ENCODE measurements at places on chromosomes 5 and 9.

DNA sequence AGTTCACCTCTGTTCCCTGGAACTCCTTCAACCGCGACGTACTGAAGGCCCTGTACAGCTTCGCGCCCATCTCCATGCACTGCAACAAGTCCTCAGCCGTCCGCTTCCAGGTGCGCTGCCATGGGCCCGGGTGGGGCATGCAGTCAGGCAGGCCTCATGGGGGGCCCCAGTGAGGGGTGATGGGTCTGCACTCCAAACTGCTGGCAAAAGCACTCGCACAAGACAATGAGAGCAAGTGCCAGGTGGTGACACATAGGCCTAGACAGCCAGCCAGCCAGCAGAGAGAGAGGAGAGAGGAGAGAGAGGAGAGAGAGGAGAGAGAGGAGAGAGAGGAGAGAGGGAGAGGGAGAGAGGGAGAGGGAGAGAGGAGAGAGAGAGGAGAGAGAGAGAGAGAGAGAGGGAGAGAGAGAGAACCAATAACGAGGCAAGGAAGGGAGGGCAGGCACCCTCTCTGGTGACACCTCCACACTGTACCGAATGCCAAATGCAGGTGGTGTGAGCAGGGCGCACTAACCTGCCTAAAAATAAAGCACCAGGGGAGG lies 21.0 kb downstream of the DBH start:
- DNase-seq = no peak

DNA sequence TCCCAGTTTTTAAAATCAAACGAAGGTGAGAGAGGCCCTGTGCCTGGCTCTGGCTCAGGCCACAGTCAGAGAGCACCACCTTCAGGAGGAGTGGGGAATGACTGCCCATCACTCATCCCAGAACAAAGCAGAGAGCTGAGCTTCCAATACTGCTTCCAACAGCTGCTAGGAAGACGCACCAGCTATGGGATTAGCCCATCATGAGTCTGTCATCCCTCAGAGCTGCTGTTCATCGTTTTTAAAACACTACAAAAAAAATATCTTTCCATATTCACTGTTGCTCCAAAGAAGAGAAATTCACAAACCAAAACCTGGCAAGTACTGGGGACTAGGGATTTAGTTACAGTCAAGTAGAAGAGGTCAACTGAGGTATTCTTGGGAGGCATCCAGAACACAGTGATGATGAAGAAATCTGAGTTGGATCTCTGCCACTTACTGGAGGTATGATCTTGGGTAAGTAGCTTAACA lies 102.4 kb downstream of the CDK5RAP2 start:
- no peak for DNase-seq

- no peak for DNase-seq
These were observed 341.7 kb upstream of the CLINT1 start for GRCh38 chr5:158200619-158201018.

GRCh38 chr5:132457371-132458225 lies 33.0 kb downstream of the IRF1 start:
- DNase-seq = no peak

DNA sequence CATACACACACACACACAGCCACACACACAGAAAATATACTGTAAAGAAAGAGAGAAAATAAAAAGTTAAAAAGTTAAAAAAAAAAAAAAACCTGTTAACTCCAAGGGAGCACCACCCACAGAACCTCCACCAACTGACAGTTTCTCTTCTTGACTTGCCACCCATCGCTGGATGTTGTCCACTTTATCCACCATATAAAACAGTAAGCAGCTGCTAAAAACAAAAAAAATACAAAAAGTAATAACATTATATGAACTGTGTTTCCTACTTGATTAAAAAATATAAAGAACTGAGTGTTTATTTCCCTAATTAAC lies 1.2 kb downstream of the PURA start:
- DNase-seq = no peak

- DNase-seq = no peak
These were observed 89.6 kb downstream of the INSL6 start for GRCh38 chr9:5095795-5096194.

GRCh38 chr5:55604611-55605067 lies 69.9 kb upstream of the PLPP1 start:
- no peak for DNase-seq

DNA sequence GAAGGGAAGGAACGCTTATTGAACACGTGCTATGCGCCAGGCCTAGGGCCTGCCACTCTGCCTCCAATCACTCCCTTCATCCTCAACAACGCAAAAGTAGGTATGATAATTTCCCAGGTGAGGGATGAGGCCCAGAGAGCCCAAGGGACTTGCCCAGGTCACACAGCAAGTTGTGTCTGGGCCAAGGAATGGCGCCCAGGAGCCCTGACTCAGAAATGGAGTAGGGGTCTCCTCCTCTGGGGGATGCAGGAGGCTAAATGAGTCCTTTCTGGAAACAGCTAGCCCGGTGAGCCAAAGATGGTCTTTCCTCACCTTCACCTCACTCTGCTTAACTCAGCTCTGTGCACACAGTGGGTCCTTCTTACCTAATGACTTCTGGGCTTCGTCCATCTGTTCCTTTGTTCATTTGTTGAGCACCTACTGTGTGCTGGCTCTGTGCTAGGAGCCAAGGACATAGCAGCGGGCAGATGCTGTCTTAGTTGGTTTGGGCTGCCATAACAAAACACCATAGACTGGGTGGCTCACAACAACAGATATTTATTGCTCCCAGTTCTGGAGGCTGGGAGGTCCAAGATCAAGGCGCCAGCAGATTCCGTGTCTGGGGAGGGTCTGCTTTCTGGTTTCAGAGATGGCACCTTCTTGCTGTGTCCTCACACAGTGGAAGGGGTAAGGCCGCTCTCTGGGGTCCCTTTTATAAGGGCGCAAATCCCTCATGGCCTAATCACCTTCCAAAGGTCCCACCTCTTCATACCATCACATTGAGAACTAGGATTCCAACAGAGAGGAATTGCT lies 22.3 kb upstream of the NEURL1B start:
- no peak for DNase-seq

GRCh38 chr9:122113574-122113973 lies 20.5 kb upstream of the TTLL11 start:
- no peak for DNase-seq

DNA sequence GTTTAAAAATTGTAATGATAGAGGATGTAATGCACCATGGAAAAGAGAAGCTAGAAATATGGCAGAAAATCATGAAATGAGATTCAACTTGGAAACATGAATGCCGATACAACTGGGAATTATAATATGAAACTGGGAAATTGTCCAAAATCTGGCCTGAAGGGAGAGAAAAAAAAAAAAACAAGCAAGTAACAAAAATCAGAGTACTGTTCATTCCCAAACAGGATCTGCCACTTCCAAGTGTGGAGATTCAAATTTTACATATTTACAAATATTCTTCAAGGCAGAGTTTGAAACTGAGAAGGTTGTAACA lies 56.6 kb upstream of the MOCS2 start:
- no peak for DNase-seq

- no peak for DNase-seq
These were observed 48.5 kb upstream of the RLN1 start for GRCh38 chr9:5388026-5388819.

DNA sequence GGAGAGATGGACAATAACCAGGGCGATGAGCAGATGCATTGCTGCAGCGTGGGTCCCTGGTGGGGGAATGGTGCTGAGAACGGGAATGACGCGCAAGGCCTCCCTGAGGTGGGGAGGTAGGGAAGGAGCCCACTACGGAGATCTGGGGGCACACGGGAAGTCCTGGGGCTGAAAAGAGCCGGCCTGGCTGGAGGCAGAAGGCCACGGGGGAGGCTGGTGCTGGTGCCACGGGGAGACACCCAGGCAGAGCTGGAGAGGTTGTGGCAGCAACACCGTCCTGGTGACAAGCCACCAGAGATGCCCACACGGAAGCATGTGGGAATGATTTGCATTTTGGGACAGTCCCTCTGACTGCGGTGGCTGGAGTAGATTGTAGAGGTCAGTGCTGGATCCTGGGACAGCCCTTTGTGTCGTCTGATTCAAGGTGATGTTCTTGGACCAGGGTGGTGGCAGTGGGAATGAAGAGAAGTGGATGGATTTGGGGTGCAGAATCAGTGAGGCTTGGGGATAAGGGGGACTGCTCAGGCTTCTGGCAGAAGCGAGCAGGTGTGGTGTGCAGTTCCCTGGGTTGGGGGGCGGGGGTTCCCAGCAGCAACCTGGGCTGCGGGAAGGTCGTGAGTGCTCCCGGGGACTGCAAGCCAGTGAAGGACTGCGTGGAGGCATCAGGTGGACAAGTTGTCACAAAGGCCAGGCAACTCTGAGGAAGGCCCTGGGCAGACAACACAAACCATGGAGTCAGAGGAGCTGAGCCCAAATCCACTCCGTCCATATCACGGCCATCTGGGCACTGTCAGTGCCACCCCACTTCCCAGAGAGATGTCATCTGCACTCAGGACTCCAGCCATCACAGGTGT lies 25.2 kb upstream of the CNOT6 start:
- no peak for DNase-seq

GRCh38 chr5:116528519-116529234 lies 45.9 kb downstream of the SEMA6A start:
- no peak for DNase-seq

DNA sequence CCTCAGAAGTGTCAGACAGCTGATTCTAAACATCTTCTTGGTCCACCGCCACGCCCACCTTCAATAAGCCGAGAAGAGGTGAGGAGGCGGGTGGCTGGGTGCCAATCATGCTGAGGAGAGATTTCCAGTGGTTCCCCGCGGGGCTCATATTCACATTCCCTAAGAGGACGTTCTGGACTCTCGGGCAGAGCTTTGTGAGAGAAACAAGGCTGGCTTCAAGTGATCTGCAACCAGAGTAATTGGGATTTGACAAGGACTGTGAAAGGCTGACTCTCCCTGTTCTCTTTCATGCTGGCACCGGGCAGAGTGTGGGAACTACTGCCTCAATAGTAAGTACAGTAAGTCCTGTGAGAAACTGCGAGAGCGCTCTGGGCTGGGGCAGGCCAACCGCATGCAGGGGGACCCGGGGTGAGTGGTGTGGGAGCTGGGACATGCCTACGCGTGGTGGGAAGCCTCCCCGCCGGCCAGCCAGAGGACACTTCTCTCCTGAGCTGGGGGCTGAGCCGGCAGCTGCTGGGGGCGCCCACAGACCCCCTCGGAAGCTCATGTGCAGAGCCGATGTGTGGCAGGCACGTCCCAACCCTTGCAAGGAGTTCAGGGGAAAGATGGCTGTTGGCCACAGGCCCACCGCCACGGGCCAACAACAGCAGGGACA lies 110.9 kb downstream of the LIFR start:
- no peak for DNase-seq

- no peak for DNase-seq
These were observed 200.0 kb upstream of the ATP10B start for GRCh38 chr5:161051920-161052500.

Data from effector CD4-positive, alpha-beta T cell (primary cell).